Stimulated activated CD4-positive, alpha-beta T cell treated with anti-CD3 and anti-CD28 coated beads, Interleukin-2, amount 100 ng/mL, for 24 hours (primary cell): ENCODE measurements at places on chromosomes 13 and 19.

GRCh38 chr19:29884044-29884443, 58.0 kb upstream of the URI1 start:
- no peak for DNase-seq

DNA sequence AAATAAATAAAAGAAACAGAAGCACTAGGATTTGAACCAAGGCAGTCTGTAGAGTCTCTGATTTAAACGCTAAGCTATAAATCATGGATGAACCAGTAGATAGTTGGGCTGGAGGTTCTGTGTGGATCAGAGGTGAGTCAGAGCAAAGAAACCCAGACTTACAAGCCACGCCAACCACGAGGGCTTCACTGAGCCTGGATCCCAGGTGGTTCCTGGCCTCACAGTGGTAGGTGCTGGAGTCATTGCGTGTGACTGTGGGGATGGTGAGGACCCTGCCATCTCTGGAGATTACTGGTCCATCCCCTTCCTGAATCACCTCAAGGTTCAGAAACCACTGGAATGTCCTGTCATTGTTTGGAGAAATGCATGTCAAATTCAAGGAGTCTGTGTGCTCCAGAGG, 19.3 kb upstream of the CEACAM20 start:
- DNase-seq, result no peak

GRCh38 chr19:7395360-7396066, 46.8 kb downstream of the ARHGEF18 start:
- peak; percentile 11 for DNase-seq

DNA sequence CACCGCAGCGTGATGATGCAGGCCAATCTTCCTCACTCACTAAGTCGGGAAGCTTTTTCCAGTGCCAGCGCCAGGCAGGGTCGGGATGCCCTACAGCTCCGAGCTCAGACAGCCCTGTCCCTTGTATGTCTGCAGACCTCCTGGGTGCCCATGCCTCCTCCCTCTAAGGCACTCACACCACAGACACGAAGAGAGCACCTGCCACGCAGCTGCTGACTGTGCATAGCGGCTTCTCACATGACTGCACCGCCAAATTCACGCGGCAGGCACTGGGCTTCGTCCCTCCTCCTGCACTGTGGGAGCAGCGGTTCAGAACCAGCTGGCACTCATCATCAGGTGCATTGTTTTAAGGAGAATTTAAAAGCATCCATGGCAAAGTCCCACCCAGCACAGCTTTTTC, 88.1 kb downstream of the SLC7A1 start:
- DNase-seq, result no peak

- no peak for DNase-seq
These were observed 211.5 kb downstream of the URI1 start for GRCh38 chr19:30153326-30154210.

GRCh38 chr19:54696117-54696548, 28.1 kb upstream of the KIR3DL3 start:
- DNase-seq, result no peak
